Amniotic stem cell (primary cell): ENCODE measurements at places on chromosomes 1 and 21.

DNA sequence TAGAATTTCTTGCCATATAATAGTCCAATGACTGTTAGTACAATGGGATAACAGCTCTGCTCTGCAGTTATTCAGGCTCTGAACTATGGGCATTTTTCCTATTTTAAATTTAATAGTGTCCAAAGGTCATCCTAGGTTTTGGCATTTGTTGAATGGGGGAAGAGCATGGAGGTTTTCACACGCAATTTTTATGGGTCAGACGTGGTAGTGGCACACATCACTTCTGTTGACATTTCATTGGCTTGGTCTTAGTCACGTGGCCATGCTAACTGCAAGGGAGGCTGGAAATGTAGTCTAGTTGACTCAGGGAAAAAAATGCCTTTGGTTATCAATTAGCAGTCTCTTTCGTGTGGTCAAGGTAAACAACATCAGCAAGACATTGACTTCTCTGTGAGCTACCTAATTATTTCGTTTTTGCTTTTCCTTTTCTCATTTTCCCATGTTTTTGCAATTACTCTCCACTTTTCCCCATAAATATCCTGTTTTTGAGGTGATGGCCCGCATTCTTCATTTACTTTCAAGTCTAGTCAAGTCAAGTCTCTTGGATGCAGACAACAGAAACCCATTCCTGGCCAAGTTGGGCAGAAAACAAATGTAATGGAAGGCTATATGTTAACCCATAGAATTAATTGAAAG, 82.8 kb downstream of the DYRK1A start:
- DNase-seq = no peak

DNA sequence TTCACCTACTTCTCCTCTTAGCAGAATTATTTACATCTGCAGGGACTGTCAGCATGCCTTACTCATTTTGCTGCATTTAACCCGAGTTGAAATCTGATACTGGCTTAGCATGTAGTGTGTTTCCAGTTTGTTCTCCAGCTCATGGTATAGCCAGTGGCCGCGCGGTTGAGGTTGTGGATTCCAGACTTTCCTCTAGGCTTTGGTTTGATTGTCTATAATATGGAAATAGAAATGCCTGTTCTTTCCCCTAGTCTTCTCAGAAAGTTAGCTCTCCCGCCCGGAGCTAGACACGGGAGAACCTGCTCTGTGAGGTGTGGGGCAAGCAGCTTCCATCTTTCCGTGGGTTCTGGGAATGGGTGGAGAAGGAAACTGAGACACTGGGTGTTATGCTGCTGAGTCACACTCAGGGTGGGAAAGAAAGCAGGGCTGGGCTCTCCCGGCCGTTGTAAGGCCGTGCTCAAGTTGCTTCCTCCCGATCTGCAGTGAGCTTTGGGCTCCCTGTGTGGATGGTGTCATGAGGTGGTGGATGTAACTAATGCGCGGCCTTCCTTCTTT, 206.8 kb upstream of the TMEM51 start:
- peak; percentile 47 for DNase-seq

- DNase-seq = no peak
Observed at GRCh38 chr1:50271968-50272578, 151.2 kb downstream of the DMRTA2 start.

- no peak for DNase-seq
Observed at GRCh38 chr1:29444782-29445729, 208.7 kb downstream of the PTPRU start.

DNA sequence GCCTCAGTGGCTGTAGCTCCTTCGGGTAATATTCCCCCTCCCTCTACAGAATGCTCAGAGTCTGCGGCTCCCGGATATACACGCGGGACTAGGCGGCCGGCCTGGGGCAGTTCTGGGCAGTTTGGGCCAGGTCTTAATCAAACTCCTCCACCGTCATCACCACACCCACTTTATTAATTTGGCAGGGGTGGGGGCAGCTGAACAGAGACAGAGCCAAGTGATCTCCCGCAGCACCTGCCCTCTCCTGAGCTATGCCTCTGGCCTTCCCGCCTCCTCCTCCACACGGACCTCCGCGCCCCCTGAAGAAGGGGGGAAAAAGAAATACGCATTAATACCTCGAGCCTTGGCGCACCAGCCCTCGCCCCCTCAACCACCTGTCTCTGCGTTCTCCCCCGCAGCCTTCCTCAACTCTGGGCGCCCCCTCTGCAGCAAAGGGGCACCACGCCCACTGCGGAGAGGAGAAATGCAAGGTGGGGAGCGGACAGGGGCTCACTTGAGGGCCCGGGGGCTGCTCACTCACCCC, 42.6 kb downstream of the CD34 start:
- no peak for DNase-seq

- no peak for DNase-seq
Observed at GRCh38 chr1:223261914-223262313, 102.1 kb downstream of the SUSD4 start.

- DNase-seq = no peak
Observed at GRCh38 chr1:228454238-228454637, 32.9 kb upstream of the RNF187 start.

DNA sequence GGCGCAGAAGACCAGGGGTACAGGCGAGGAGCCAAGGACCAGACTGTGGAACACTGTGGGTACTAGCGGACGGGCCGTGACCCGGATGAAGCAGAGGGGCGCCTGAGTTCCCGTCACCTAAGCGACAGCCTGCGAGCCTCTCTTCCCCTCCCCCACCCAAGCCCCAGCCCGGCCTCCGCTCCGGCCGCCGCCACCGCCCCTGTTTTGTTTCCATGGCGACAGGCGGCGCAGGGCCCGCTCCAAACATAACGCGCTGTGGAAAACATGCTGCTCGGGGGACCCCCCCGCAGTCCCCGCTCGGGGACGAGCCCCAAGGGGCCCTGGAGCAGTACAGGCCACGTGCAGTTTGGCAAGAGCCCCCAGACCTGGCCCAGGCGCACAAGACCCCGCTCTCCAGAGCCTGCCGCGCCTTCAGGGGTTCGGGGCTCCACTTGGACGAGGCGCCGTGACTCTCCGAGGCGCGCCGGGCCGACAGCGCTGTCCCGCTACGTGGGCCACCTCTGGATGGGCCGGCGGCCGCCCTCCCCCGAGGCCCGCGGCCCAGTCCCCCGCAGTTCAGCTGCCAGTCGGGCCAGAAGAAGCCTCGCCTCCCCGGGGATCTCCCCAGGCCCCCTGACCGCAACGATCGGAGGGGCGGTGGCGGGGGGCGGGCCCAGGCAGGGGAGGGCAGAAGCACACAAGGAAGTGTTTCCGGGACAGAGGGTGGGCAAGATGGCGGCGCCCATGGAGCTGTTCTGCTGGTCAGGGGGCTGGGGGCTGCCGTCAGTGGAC, at the start of gene MTX1:
TSS of gene MTX1 (plus strand) at position 155 of the 771 bp plus-strand sequence. CDS start at position 265, 110 bp downstream.
- peak; percentile 77 for DNase-seq
